ENCODE measurements at places on chromosomes 7 and 10. TPM values are rescaled to one million over a fixed set of nuclear protein-coding genes. Genes with fewer than 3 reads are reported as not detected.

The CYP2E1 gene
- total RNA-seq, result 0.37 TPM

The ASL gene
- total RNA-seq, result 28.0 TPM

The RADIL gene
- 0.57 TPM for total RNA-seq

The SYPL1 gene
- total RNA-seq, result 39.0 TPM

The CFTR gene
- 0.14 TPM for total RNA-seq

Measured in smooth muscle cell of bladder (primary cell).